ENCODE measurements at places on chromosomes 1 and 21.

GRCh38 chr1:45033356-45033755, 21.3 kb downstream of the UROD start:
- no peak for DNase-seq

- DNase-seq: no peak
Observed at GRCh38 chr1:229845410-229846138, 219.5 kb downstream of the URB2 start.

- DNase-seq: no peak
Observed at GRCh38 chr21:15631342-15631741, 98.4 kb upstream of the USP25 start.

GRCh38 chr1:209425959-209426358, 157.6 kb upstream of the CAMK1G start:
- DNase-seq: no peak

- DNase-seq: no peak
Observed at GRCh38 chr1:110021285-110021684, 13.1 kb upstream of the STRIP1 start.

- DNase-seq: no peak
Observed at GRCh38 chr1:7470904-7471638, 300.0 kb upstream of the VAMP3 start.

- DNase-seq: peak; percentile 52
Observed at GRCh38 chr1:26597629-26598039, 68.1 kb downstream of the RPS6KA1 start.

- no peak for DNase-seq
Observed at GRCh38 chr21:28337315-28337714, 655.4 kb downstream of the LTN1 start.

GRCh38 chr1:246165826-246166709, 341.0 kb downstream of the SMYD3 start:
- DNase-seq: peak; percentile 43

- DNase-seq: no peak
Observed at GRCh38 chr1:82612986-82613385, 812.3 kb downstream of the ADGRL2 start.

GRCh38 chr1:226653311-226653921, 85.7 kb downstream of the ITPKB start:
- no peak for DNase-seq

DNA sequence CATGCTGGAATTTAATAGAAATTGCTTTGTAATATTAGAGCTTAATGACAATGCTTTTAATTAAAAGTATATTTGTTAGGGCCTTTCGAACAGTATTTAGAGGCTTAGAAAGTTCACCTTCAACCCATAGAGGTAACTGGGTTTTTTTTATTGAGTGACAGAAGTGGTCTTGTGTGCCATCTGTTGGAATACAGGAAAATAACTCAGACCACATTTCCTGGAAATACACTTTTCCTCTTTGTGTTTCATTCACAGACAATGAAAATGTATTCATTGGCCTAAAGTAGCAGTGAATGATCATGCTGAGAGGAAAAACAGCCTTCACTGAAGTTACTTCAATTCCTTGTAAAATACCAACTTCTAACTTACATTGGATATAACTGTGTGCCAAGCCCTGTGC, 83.6 kb upstream of the L1TD1 start:
- no peak for DNase-seq

GRCh38 chr1:30572192-30572591, 151.2 kb downstream of the MATN1 start:
- no peak for DNase-seq

DNA sequence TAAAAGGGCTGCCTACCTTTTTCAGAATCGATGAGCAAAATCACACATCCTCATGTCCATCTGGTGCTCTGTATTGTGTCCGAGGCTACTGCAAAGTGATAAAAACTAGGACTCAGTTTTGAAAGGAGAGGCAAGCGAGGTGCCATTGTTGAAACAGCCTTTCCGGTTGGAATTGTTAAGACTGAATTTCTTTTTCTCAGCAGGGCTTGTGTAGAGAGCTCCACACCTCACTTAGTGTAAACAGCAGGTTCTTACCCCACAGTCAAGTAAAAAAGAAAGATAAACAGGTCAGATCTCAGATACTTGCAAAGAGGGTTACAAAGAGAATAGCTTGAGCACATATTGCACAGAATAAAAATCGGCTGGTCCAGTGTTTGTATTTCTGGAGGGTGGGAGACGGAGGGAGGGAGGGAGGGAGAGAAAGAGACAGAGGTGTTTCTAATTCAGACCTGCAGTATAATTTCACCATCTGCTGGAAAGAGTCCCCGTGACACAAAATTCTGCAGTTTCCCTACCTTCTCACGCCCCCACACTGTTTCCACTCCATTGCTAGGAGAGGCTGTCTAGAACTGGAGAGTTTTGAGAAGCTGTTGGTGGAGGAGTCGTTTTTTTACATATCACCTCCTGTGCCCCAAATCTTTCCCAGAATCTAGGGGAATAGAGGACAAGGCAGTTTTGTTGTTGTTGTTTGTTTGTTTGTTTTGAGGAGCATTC, 82.5 kb downstream of the EDEM3 start:
- DNase-seq: no peak

DNA sequence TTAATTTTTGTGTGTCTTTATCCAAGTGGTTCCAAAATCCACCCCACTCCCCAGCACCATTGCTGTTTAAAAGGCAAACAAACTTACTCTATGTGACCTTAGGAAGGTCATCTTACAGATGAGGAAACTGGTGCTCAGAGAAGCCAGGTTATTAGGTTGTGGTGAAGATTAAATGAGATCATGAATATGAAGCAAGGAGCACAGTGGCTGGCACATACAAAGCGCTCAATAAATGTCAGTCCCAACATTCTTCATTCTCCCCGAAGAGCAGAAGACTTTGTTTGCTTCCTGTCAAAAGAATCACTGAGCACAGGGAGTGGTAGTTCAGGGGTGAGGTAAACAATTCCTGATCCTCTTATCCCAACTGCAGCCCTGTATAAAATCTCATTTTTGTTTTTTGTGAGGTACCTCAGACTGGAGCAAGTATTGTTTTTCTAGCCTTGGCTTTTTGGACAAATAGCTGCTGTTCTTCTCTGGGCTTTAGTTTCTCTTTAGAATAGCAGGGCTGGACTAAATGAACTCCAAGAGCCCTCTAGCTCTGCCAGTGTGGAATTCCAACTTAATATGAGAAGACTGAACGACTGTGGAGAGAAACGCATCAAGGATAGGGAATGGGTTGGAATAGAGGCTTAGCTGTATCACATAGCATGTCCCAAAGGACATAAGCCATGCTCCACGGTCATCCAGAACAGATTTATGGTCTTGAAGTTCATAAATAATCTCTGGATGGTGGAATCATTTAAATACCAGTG, 455.3 kb upstream of the USP24 start:
- no peak for DNase-seq

- no peak for DNase-seq
Observed at GRCh38 chr1:175364424-175365076, 172.0 kb upstream of the KIAA0040 start.
